ENCODE measurements at places on chromosomes 2 and 18.

DNA sequence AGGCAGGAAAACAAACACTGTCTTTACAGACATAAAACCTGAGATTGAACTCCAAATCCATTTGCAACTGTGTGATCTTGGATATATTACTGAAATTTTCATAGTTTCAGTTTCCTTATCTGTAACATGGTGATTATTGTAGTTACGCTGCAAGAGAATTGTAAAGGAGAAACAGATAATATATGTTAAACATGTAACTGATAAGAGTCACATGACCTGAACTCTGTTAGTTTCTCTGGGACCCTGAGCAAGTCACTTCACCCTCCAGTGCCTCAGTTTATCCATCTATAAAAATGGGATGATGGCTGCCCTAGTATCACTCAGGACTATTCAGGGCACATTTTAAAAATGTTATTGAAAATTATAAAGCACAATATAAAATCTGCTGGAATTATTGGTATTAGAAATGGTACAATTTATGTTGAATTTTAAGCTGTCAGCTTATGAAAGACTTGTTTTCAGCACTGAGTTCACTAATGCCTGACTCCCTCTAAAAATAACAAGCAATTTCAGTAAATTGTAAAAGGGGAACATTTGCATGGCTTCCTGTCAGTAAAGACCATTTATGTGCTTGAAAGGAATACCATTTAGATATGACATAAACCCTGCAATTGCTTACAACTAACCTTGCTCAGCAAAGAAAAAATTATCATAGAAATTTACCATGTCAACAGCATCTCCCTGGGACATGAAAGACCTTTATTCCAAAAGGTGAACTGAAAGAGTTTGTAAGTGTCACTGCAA, 393.5 kb downstream of the RAD51AP2 start:
- DNase-seq: no peak

DNA sequence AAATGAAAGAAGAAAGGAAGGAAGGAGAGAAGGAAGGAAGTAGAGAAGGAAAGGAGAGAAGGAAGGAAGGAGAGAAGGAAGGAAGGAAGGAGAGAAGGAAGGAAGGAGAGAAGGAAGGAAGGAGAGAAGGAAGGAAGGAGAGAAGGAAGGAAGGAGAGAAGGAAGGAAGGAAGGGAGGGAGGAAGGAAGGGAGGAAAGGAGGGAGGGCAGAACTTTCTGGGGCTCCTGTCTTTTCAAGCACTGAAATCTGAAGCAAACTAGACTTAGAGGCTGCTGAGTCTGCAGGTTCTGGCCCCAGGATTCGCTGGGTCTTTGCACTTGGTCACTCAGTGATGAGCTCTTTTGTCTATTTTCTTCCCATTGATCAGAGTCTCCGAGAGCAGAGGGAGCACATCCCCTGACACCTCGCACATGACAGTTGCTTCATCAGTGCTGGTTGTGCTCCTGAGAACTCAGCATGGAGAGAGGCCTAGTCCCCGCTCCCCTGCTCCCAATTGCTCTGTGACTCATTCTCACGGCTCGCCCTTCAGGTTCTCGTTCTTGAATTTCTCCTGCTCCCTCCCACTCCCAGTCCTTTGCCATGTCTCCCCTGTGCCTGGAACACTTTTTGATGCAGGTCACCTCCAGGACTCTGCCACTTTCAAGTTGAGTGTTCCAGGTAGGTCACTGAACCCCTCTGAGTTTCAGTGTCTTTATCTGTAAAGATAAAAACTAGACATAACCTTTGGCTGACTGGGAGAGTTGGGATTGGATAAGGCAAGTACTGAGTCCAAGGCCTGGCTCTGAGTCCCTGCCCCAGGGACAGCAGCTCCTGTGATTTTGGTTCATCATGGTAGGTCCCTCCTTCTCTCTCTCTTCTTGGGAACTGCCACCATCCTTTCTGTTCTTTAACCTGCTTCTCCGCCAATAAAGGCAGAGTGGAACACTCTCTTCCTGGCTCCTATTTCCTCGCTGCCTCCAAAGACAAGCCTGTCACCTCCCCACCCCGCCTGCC, 55.2 kb downstream of the TNP1 start:
- no peak for DNase-seq

GRCh38 chr18:48887294-48887904, 63.4 kb downstream of the SMAD7 start:
- no peak for DNase-seq

GRCh38 chr2:189178726-189179569, 613 bp downstream of the COL5A2 start:
- no peak for DNase-seq

DNA sequence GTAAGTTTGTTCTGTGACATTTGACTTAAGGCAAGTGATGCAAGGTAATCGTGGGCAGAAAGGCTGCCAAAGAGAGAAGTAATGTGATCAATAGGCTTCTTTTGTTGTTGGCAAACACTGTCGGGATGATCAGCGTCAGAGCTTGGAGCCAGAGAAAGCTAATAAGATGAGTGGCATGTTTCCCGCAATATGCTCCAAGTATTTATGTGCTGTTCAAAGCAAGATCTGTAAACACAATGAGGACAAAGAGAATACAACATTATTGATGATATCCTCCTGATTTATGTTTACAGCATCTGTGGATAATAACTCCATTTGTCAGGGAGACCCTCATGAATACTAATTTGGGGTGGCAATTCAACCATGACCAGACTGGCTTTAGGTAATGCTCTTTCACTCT, 603.3 kb downstream of the TDRD15 start:
- DNase-seq: no peak

DNA sequence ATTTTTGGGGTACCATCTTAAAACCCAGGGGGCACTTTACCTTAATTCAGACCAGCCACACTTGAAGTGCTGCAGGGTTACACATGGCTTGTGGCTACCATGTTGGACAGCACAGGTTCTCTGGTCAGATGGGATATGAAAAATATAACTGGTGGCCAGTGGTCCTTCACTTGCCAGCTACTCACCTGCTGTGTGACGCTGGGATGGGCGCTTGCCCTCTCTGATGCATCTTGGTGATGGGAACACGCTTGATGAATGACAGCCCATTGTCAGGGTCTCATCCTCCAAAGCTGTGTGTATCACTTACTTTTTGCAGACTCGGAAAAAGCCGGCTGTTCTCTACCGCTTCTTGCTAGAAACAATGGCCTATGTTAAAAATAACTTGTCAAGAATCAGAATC, 22.5 kb downstream of the HJURP start:
- DNase-seq: no peak

DNA sequence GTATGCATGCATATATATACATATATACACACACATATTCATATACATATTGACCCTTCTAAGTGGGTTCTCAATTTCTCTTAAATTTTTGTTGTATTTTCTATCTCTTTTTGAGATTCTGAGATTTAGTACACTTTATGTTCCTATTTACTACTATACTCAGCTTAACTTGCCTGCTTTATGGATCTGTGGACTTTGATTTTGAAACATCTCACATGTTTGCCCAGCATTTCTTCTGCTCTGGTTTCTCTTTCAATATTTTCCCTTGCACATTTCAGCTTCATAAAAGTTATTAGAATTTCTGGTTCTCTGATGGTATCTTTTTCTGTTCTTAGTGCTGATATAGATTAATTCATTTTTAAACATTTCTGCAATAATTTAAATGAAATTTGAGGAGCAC, 380.6 kb downstream of the SPAG16 start:
- no peak for DNase-seq

GRCh38 chr2:233462826-233463470, 103.6 kb downstream of the USP40 start:
- DNase-seq: no peak

DNA sequence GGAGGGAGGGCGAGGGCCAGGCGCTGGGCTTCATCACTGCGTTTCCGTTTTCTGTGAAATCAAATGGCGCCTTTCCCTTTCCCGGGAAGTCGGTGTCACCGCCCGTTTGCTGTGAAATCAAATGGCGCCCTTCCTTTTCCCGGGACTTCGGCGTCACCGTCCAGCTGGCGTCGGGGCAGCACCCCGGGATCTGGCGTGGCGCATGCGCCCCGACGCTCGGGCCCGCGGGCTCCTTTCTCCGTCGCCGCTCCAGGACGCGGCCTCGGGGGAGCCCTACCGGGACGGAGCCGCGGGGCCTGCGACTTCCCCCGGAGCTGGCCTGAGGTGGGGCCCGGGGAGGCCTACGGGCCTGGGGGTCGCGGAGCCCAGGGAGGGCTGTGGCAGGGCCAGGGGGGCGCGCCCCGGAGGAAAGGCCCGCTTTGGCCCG, at the start of gene FAM228A:
TSS of gene FAM228A (plus strand) at position 203 of the 427 bp plus-strand sequence. CDS start 428 bp downstream, outside the sequence.
- no peak for DNase-seq

- no peak for DNase-seq
These were observed 350.8 kb upstream of the NT5C1B start for GRCh38 chr2:18940184-18940583.

Measured in activated CD4-positive, alpha-beta T cell treated with anti-CD3 and anti-CD28 coated beads for 1 hour (primary cell).